ENCODE measurements at places on chromosomes 2 and 18. TPM values are rescaled to one million over a fixed set of nuclear protein-coding genes. Genes with fewer than 3 reads are reported as not detected.

The UGT1A5 gene
- total RNA-seq = 1.2 TPM

The XIRP2 gene
- not detected for total RNA-seq

The PLEKHB2 gene
- 46.7 TPM for total RNA-seq

The ACMSD gene
- total RNA-seq = not detected

The GRP gene
- not detected for total RNA-seq

The SERPINB5 gene
- total RNA-seq = 141 TPM

The NGEF gene
- total RNA-seq = 4.9 TPM

The L3MBTL4 gene
- 9.6 TPM for total RNA-seq

The EDAR gene
- total RNA-seq = 0.74 TPM

The FAM98A gene
- total RNA-seq = 15.0 TPM

The CHRNG gene
- not detected for total RNA-seq

The CRYBA2 gene
- not detected for total RNA-seq

The SLC16A14 gene
- 9.8 TPM for total RNA-seq

The TLX2 gene
- 6.6 TPM for total RNA-seq

The OR6B2 gene
- not detected for total RNA-seq

The TUBA3E gene
- total RNA-seq = not detected

The DCC gene
- not detected for total RNA-seq

The ZNF892 gene
- total RNA-seq = 2.7 TPM

The ERICH2 gene
- total RNA-seq = not detected

The SGO2 gene
- 1.7 TPM for total RNA-seq

The CDC42EP3 gene
- 44.4 TPM for total RNA-seq

The RPRM gene
- 2.9 TPM for total RNA-seq

The ADAM23 gene
- 5.2 TPM for total RNA-seq

The PASK gene
- total RNA-seq = 6.4 TPM

The CREB1 gene
- total RNA-seq = 27.3 TPM

The FBXO48 gene
- total RNA-seq = 1.2 TPM

The EHD3 gene
- total RNA-seq = 10.3 TPM

The SLC11A1 gene
- 36.6 TPM for total RNA-seq

The ACVR1C gene
- 6.6 TPM for total RNA-seq

The NEB gene
- total RNA-seq = 0.98 TPM

The TNFRSF11A gene
- 3.9 TPM for total RNA-seq

The CFC1B gene
- not detected for total RNA-seq

All from vagina (tissue), 2 donors.